RPMI7951 (cell line): ENCODE measurements at places on chromosomes 5 and 9. TPM values are rescaled to one million over a fixed set of nuclear protein-coding genes. Genes with fewer than 3 reads are reported as not detected.
A peak's percentile ranks its signal among the peaks of the same experiment; 100 is the strongest.

DNA sequence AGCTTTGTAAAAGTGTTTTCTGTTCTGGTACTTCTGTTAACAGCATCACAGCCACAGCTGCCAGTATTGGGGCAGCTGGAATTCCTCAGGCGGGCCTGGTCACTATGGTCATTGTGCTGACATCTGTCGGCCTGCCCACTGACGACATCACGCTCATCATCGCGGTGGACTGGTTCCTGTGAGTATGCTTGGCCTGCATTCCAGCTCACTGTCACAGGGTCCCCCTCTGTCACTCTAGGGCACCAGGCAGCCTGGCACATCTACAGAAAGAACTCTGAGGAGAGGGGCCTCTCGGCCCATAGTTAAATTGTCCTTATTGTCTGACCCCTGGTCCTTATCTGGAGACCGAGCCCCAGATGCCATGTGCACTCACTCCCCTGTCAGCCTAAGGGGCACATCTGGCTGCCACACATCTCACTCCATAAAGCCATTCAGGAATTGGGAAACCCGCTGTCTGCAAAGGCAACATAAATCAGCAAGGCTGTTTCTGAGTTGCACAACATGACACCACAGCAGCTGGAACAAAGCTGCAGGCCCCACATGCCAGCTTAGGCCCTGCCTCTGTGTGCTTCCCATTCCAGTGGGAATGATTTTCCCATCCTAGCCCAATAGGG, 77.5 kb downstream of the SLC1A3 start:
- DNase-seq = peak; percentile 96

DNA sequence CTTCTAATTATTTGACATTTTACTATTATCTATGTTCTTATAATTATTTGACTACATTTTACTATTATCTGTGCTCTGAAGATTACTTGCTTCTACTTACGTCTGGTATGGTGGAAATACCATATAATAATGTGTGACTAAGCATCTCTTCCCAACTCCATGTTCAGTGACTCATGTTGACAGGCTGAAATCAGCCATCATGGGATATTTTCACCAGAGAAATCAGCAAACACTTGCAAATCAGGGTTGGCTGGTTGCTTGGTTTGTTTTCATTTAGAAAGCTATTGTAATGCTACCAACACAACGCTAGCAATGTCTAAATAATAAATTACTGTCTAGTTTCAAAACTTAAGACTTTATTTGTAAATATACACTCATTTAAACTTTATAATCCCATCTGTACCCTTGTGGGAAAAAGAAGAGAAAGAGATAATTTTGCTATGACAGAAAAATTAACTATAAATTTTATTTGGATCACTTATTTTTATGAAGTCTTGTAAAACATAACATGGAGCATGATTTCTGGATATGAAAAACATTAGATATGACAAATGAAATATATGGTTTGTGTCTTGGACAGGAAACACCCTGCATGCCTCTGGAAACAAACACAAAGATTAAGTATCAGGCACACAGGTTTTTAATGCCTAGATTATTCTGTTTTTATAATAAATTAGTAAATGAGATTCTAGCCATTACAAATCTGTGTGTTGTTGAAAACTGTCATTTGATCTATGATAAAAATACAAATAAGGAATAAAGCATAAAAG, 337.6 kb downstream of the BNC2 start:
- peak; percentile 77 for DNase-seq

DNA sequence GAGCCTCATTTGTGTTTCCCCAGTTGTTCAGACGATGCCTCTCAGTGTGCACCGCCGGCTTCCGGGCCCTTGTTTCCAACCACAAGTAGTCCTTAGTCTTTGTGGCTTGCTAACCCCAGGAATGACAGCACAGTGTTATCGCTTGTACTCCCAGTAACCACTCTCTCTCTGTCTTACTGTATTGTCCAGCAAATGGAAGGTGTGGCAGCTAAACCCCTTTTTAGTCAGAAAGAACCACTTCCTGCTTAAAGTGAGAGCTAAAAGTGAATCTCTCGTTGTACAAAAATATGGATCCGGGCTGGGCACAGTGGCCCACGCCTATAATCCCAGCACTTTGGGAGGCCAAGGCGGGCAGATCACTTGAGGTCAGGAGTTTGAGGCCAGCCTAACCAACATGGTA, 61.3 kb downstream of the ENC1 start:
- DNase-seq = peak; percentile 89

GRCh38 chr5:149667084-149667828, 62.9 kb upstream of the PPARGC1B start:
- DNase-seq = peak; percentile 19

GRCh38 chr9:96052686-96053085, 177.2 kb downstream of the ERCC6L2 start:
- DNase-seq = no peak

DNA sequence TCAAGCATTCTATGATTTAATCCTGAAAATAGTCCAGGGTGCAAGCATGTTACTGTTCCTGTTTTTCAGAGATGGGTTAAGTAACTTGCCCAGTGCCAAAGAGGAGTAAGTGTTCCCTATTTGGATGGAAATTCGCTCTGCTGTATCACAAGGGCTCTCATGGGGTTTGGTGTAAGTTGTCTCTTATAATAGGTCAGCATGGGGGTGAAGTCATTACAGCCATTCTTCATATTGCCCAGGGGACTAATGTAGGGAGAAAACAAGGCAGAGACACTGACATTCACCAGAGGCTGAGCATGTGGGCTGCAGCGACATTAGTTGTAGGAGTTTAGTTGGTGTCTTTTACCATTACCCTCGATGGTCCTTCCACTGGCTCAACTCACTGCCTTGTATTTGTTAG, 142.1 kb upstream of the GLRA1 start:
- no peak for DNase-seq

DNA sequence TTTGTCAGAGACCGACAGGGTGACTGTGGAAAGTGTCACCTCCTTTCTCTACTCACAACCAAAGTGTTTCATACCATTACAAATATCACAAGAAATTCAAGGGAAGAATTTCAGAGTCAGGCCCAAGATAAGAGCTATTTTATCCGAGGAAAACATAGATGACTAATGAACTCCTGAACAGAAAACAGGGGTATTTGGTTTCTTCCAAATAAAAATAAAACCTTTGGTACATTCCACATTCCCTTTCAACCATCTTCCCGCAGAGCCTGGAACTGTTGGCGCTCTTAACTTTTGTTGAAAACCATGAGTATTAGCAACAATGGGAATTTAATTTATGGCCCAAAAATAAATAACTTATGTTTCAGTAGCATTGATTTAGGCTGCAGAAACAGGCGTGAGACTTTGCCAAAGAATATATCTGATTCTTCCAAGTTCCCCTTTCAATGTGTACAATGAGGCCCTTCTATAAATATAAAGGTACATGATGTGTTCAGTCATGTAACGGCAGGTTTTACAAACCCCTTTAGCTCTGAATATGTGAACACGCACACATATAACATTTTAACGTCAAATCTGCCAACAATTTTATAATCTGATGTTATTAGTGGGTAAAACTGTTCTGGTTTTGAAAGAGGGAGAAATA, 69.5 kb downstream of the RETREG1 start:
- no peak for DNase-seq

- DNase-seq = no peak
Measured at GRCh38 chr5:43161244-43161643, 30.8 kb upstream of the NIM1K start.

DNA sequence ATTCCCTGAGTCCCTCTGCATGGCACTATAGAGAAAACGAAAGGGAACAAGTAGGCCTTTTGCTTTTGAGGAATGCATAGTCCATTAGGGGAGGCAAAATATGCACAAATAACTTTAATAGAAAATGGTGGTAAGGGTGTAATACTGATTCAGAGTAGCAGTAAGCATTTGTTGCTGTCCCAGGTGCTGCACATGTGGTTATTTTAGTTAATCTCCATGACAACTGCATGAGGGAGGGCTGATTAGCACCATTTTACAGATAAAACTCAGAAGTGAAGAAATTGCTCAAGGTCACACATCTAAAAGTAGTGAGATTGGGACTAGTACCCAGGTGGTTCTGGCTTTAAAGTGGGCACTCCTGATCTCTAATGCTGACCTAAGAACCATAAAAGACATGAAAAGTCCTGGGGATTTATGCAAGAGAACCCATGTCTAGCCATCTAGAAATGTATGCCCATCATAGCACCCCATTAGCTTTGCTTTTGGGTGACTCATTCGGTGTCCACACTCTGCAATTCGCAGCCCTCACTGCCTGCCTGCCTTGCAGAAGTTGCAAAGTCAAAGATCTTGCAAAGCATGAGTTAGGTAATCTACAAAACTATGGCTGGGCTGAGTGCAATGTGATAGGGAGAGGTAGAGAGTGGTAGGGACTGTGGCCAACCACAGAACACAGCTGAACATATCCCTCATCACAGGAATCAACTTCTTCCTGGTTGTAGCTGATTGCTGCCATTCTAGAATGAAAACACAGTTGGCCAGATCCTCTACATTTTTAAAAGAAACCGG, 195.2 kb downstream of the PTTG1 start:
- DNase-seq = no peak

- DNase-seq = no peak
Measured at GRCh38 chr5:142913728-142914338, 143.7 kb downstream of the ARHGAP26 start.

GRCh38 chr5:56696900-56697299, 118.4 kb upstream of the MAP3K1 start:
- peak; percentile 33 for DNase-seq

DNA sequence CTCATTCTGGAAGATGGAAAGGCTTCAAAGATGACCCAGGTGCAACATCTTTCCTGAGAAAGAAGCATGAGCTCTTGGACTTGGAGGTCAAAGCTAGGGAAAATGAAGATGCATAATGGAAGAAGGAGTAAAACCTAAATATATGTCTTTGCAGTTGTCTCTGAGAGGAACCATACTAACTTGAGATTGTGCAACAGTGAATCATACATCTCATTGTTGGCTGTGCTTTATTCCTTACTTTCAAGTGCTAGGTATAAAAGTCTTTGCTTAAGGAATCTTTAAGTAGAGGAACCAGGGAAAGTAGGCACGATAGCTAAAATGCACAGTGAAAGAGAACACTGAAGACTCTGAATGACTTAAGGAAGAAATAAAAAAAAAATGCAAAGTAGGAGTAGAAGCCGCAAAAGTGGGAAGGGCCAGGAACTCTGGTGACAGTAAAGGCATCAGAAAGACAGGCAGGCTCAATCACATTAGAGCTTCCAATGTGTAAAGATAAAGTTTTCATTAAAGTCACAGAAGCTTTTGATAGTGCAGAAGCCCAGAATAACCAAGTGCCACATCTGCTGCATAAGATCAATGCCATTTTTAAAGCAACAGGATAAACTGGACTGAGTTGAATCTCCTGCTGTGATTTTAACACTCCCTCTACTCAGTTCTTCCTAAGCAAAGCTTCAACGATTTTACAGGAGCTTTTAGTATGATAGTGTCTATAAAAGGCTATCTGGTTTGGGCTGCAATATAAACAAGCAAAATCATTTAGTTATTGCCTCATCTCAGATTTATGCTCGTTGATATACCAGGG, 432.3 kb upstream of the EDIL3 start:
- no peak for DNase-seq

DNA sequence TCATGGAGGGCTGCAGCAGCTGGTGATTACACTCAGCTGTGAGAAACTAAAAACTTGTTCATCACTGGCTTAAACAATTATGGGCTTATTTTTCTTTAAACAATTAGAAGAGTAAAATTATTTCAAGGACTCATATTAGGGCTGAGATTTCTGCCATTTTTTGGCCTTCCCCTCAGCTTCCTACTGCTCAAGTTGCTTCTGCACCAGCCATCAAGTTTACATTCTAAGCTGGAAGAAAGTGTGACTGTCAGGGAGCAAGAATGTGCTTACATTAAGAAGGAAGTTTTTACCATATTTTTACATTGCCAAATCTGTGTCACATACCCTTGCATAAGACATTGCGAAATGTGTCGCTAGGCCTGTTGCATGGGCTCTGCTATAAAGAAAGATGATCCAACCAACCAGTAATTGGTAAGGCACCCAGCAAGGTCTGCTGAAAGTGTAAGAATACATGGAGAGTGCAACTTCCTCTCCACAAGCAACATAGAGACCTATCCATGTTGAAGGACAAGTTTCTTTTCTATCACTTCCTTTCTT, 260.3 kb upstream of the CDH10 start:
- no peak for DNase-seq

DNA sequence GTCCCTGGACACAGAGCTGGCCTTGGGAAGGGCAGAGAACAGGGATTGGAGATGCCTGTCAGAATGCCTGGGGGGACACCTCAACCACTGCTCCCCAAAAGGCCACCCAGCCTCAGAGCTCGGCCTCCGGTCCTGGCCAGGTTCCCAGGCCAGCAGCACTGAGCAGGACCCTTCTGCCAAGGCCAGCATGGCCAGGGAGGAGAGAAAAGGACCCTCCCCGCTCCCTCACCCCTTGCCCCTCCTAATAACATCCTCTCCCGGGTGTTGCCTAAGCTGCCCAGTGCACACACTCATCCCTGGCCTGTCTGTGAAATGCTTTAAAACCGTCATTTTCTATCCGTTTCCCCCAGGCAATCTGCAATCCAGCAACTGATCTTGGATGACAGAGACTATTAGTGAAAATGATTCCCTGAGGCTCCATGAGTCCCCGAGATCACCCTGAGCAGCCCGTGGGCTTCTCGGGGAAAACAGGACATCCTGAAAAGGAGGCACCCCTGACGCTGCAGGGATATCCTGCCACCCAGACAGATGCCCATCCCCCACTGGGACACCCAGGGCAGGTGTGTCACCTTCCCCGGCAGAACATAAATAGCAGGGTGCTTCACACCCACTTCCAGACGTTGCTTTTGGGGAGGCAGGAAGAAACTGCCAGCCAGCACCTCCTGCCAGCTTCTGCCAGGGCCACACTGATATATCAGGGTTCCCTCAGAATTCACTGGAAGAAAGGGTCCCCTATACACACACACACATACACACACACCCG, 75.3 kb downstream of the ADAMTS2 start:
- DNase-seq = peak; percentile 30

The BAAT gene
- not detected in 2 replicates for total RNA-seq

The ADRB2 gene
- total RNA-seq = 0.59 and 0.72 TPM in 2 replicates

The NR5A1 gene
- total RNA-seq = not detected in 2 replicates

The FAM53C gene
- 34.8 and 35.1 TPM in 2 replicates for total RNA-seq

The SLC34A1 gene
- not detected in 2 replicates for total RNA-seq

The GABRA1 gene
- not detected in 2 replicates for total RNA-seq

The DMRT2 gene
- total RNA-seq = not detected in 2 replicates
